ENCODE measurements at places on chromosomes 12 and 14.

DNA sequence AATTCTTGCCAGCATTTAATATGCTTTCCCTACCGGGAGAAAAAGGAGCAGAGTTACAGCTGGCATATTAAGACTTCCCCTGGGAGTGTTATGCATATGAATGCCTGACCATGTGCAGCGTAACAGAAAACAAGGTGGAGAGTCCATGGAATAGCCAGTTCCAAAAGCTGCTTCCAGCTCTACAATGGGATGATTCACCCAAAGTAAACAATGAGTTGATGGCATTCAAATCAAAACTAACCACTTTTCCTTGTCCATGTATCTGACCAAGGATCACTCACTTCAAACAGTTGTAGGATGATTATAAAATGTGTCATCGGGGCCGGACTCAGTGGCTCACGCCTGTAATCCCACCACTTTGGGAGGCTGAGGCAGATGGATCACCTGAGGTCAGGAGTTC is 48.1 kb upstream of the BICDL1 start:
- no peak for DNase-seq

GRCh38 chr12:128804762-128805161 is 19.0 kb downstream of the SLC15A4 start:
- DNase-seq, result no peak

DNA sequence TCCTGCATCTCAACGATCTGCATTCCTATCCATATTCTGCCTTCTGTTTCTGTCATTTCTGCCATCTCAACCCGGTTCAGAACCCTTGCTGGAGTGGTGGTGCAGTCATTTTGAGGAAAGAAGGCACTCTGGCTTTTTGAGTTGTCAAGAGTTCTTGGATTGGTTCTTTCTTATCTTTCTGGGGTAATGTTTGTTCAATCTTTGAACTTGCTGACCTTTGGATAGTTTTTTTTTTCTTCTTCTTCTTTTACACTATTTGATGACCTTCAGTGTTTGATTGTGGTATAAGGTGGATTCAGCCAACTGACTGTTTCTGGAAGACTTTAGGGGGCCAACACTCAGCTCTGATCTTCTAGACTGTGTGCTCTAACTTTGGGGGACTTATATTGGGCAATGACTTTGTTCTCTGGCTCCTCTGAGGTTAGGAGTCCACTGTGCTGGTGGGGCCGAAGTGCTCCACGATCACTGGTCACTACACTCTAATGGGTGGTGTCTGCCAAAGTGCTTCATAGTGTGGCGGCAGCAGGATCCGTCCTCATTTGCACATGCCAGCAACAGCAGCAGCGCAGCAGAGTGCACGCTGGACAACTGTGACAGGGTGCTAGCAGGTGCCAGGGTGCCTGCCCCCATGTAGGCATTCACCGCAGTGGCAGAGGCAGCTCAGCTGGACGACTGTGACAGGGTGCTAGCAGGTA is 255.8 kb downstream of the FBXL14 start:
- no peak for DNase-seq

GRCh38 chr12:28955931-28956330 is 193.1 kb upstream of the FAR2 start:
- DNase-seq, result no peak

DNA sequence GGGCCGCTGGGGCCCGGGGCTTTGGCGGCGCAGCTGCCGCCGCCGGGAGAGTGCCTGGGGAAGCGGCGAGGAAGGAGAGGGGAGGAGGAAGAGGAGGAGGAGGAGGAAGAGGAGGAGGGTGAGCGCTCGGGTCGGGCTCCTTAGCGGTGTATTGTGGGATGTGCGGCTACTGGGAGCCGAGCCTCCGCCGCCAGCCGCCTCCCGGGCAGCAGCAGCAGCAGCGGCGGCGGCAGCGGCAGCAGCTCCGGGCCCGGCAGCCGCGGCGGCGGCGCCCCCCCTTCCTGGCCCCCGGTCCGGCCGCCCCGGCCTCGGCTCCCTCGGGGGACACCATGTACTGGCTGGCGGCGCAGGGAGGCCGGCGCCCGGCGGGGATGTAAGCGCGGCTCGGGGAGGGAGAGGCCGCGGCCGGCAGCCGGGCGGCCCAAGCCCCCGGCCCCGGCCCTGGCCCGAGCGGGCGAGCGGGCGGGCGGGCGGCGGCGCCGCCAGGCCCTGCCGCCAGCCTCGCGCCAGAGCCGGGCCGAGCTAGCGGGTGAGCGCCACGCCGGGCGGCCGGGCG is at the start of gene SETD1B:
Gene SETD1B (plus strand): TSS at position 149 of the 556 bp plus-strand sequence. CDS start 729 bp downstream, outside the sequence.
- peak; percentile 53 for DNase-seq

- no peak for DNase-seq
These were observed 251.0 kb upstream of the FKBP4 start for GRCh38 chr12:2543801-2544200.

DNA sequence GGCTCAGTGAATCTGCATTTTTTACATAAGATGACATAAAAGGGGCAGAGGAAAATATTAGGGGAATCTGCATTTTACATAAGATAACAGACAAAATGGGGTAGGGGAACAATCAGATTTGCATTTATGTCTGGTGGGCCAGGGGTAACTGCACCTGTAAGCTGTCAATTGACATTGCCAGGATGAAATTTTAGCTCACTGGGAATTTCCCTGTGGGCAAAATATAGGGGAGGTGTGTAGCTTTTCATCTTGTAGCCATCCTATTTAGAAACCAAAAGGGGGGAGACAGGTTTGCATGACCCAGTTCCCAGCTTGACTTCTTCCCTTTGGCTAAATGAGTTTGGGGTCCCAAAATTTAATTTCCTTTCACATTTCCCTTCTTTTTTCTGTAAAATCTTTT is 3.5 kb downstream of the PCNX4 start:
- no peak for DNase-seq

DNA sequence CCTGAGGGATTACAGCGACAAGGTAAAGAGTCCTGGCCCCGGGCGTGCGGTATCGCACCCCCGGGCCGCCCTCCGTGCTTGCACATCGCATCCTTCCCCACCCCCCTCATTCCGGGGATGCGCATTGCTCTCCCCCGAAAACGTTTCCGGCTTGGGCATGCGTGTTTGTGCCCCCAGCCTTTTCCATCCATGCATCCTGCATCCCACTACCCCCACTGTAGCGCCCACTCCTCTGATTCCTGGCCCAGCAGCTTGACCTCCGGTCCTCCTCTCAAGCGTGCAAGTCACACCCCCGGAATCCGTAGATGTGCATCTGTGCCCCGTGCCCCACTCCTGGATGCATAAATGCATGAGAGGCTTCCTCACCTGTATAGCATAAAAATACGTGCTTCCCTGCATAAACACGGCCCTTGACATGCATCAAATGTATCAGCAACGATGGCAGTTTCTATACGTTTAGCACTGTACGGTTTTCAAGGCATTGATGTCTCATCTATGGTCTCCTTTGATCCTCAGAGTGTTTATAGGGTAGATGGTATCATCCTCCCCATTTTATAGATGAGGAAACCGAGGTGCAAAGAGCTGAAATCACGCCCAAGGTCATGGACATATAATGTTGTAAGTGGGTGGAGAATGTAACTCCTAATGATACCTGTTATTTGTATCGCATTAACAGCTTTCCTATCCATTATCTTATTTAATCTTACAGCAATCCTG is 484 bp downstream of the RIC8B start:
- DNase-seq, result no peak

DNA sequence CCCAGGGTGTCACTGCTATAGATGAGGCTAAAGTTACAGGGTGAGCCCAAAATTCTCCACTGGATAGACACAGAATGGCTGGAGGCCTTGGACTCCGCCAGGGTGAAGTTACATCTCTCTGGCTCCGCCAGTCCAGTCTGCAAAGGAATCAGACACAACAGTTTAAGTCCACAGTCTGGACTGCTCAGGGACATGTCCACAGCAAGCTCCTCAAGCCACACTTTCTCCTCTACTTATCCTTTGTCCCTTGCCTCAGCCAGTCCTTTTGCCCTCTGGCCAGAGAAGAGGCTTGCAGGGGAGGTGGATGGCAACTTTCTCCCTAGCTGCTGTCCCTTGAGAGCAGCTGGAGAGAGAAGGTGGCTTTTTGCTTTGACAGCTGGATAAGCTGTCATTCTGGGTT is 28.0 kb downstream of the PTPRB start:
- no peak for DNase-seq

DNA sequence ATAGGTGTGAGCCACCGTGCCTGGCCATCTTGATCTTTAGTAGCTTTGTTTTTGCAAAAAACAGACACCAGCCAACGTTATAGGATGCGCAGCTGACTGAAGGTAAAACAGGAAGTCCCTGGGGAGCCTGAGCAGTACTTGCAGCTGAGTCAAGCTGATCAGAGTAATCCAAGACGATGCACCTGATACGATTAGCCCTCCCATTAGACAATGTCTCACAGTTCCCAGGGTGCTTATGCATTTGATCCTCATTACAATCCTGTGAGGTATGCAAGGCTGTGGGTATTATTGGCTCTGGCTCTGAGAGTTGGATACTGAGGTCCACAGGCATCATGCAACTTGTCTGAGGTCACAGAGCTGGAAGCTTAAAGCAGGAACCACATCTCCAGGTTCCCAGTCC is 8.1 kb downstream of the KRT18 start:
- DNase-seq, result no peak

DNA sequence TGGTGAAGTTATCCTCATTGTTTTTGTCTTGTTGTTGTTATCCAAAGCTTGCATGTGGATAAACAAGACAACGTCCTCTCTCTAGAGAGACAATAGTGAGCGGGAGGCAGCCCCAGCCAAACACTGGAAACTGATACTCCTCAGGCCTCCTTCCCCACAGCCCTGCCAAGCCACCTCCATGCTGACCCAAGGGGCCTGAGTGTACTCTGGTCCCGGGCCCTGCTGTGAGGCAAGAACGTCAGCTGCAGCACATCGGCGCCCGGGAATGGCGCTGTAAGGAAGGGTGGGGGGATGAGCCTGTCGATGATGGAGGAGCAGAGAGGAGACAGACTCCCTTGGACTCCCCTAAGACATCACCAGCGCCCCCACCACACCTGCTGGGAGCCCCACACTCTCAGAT is 83.6 kb downstream of the ANO2 start:
- DNase-seq, result no peak

- DNase-seq, result no peak
These were observed 53.0 kb upstream of the ANP32D start for GRCh38 chr12:48419116-48419935.

GRCh38 chr12:58342736-58343135 is 401.4 kb downstream of the ATP23 start:
- DNase-seq, result no peak

DNA sequence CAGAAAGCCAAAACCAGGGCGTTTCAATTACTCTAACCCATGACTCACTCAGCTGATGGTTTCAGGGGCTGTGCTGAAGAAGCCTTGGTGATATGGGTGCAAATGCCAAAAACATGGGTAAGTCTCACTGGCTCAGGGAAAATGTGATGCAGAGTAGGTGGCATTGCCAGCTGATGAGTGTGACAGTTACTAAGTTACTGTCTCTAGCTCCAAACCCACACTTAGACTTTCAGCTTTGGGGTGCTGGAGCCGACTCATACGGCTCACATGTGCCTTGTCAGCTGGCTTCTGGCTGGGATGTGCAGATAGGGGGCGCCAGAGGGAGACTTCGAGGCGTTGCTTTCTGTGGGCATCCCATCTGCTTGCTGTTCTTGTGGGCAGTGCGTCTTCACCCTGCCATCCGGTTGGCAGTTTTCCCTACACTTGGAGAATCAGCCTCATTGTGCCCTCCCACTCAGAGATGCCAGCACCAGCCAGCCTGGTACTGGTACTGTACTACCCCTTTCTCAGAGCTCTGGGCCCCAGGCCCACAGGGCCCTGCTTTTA is 11.1 kb upstream of the KRT7 start:
- peak; percentile 71 for DNase-seq

Data from suppressor macrophage treated with lipopolysaccharide for 1 hour (primary cell).